ENCODE measurements at places on chromosomes 1 and 21.

GRCh38 chr1:42017259-42017658 lies 98.5 kb upstream of the HIVEP3 start:
- no peak for DNase-seq

GRCh38 chr1:60898987-60899386 lies 183.4 kb upstream of the NFIA start:
- DNase-seq: no peak

GRCh38 chr1:65650682-65651081 lies 142.0 kb upstream of the PDE4B start:
- DNase-seq: no peak

- peak; percentile 59 for DNase-seq
These were observed 6.0 kb downstream of the TNN start for GRCh38 chr1:175073633-175074032.

- peak; percentile 42 for DNase-seq
These were observed 280.3 kb upstream of the FMN2 start for GRCh38 chr1:239811211-239811885.

DNA sequence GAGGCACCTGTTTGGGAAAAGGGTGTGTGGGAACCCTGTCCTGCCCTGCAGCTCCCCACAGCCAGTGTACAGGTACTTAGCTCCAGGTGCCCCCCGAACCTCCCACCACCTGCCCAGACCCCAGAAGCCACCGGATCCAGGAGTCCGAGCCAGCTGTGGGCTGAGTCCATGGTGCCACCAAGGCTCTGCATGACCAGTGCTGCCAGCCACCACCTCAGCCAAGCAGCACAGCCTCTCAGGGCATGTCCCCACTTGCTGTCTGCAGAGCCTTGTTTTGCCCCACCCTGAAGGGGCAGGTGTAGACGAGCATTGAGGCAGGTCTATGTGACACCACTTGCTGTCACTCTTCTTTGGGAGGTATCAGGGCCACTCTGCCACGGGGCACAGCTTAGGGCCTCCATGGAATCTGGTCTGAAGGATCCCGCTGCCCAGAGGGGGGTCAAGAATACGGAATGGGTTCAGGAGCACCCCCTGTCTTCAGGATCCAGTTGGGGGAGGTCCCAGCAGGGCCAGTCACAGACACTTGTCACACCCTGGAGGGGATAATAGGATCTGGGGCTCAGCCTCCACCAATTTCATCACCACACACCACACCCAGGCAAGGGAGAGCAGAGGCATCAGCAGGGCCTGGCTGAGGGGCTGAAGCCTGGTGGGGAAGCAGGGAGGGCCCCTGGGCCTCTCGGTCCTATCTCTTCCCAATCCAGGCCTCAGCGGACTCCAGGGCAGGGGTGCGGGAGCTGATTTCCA lies 27.7 kb downstream of the ARHGEF19 start:
- no peak for DNase-seq

- peak; percentile 23 for DNase-seq
These were observed 70.3 kb upstream of the RGL1 start for GRCh38 chr1:183734543-183735036.

DNA sequence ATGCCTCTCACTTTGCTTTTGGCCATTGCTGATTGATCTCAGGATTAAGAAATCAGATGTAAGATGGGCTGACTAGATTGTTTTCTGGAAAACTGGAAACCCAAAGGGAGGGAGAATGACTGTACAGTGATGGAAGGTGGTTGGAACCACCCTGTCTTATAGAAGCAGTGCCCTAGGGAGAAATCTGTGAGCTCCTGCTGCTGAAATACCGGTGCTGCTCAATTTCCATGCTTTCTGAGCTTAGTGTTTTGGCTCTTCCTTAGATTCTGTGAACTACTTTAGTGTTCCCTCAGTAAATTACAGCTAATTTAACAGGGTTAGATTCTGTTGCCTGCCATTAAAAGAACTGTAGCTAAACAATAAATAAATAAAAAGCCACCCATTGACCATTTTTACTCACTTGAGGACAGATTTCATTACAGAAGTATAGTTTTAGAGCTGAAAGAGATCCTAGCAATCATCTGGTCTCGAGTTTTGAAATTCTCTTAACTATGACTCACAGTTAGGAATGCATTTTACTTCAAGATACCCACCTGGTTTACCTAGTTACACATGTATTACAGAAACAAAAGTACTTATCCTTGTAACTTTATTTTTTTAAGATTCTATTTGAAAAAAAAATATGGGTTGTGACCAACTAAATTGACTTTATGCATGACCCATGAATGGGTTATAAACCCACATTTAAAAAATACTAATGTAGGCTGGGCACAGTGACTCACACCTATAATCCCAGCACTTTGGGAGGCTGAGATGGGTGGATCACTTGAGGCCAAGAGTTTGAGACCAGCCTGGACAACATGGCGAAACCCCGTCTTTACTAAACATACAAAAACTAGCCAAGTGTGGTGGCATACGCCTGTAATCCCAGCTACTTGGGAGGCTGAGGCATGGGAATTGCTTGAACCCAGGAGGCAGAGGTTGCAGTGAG lies 33.2 kb downstream of the CAMSAP2 start:
- no peak for DNase-seq

GRCh38 chr1:101992821-101993575 lies 3.7 kb downstream of the OLFM3 start:
- DNase-seq: no peak

DNA sequence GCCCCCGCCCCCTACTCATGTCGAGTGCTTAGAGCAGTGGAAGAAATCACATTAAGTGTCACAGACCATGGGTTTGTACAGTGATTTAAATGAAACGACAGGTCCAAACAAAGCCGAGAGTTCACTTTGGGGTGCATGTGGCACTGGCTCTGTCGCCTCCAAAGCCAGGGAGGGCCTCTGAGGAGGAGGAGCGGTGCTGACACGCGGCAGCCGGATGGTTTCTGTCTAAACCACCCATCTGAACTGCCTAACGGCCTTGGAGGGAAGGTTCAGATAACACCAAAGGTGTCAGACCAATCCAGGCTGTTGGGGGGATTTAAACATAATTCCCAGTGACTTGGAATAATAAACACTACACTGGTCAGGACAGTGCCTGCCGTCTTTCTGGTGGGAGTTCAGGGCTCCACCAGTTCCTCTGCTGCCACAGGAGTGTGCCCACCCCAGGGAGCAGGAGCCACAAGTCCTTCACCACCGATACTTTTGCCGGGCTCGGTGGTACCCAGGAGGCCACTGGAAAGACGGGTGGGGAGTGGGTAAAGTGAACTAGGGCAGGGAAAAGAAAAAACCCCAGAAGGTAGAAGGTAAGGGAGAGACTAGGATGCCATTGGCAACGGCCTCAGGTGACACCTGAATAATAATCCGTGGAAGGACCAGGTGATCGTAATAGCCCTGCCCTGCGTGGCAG lies 78.2 kb downstream of the SLC66A1 start:
- DNase-seq: no peak

DNA sequence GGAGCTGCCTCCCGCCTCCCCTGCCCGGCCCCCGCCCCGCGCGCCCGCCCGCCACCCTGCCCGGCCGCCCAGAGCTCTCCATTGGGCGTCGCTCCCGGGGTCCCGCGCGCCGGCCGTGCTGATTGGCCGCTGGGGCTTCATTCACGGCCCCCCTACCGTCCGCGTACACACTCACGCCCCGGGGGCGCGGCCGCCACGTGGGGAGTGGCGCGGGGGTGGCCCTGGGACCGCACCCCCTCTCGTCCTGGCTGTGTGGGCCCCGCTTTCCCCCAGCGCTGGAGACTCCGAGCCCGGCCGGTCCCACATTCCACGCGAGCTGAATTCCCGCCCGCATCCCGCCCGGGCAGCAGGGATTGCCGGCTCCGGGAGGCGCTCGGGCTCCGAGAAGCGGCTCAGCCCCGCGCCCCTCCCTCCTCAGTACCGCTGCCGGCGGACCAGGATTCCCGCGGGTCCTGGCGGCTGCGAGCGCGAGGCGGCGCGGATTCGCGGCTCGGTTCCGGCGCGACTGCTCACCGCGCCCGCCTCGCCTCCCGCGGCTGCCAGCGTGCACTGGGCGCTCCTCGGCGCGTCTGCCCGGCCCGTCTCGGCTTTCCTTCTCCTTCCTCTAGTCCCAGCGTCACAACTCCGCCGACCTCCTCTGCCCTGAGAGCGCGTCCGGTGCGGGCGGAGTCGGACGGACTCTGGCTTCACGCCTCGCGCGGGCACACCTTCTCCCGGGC lies 450 bp upstream of the POU3F1 start:
- DNase-seq: peak; percentile 94

- DNase-seq: no peak
These were observed 642.8 kb downstream of the PLA2G4A start for GRCh38 chr1:187471555-187471954.

DNA sequence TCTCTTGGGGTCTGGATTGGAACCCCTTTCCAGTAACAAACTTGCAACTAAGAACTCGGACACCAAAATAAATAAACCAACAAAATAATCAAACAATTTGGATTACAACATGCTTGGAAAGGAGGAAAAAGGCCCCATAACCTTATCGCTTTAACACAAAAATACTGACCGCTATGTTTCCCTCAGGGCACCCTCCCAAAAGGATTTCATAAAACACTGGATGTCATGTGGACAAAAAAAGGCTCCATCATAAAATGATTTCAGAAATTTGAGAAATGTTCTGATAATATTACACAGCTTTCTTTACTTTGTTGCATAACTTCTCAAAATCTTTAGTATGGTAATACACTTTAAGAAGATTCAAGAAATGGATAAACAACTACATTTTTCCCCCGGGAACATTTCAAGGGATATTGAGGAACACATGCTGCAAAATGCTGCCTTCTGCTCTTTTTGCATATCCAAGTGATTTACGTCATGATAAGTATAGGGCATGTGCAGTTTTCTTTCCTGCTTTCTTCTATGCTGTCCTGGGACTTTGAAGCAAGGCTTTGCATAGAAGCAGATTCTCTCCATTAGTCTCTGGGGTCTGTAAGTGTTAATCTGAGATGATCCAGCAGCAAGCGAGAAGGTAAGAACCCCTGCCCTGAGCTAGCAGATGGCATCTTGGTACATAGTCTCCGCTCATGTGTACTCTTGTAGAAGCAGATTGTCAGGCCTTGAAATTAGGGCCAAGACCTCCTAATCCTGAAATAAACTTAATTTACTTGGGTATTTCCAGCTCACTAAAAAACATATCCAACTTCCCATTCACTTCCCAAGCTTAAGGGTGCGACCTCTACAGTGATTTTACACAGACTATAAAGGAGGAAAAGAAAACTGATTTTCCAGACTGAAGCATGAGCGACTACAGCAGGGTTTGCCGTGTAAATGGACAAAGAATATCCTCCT lies 85.5 kb upstream of the KIAA0040 start:
- DNase-seq: no peak

DNA sequence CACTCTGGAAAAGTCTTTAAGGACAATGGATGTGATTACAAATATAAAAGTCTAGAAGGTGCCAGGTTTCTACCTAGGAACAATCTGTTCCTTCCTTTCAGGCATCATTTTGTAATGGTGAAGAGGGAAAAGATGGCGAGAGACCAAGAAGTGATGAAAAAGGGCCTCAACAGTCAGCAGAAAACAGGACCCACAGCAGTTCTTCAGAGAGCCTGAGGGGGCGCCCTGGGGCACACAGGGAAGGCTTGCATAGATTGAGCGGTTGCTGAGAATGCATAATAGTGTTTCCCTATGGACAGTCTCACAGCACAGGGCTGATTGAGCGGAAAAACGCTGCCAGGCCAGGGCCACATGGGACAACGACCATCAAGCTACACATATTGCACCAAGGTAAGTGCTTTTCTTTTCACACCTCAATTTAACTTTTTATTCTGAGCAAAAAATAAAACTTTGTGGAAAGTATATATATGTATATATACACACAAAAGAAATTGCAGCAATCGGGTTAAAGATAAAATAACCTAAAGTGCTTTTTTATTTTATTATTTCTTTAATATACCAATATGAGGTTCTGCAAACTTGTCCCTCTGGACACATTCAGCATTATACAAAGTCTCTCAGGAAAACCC lies 3.1 kb upstream of the YRDC start:
- DNase-seq: peak; percentile 76

DNA sequence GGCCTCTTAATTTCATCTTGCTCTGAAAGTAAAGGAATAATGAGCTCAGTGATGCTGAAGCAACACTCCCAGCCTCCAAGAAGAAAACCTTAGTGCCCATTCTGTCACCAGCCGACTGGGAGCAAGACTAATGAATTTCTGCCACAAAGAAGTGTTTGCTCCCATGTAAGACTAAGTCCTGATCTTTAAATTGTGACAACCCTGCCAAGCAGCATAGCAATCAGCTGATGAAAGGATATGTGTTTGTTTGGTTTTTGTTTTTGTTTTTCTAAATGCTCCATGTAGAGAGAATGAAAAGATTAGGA lies 113.7 kb upstream of the PALMD start:
- DNase-seq: no peak

DNA sequence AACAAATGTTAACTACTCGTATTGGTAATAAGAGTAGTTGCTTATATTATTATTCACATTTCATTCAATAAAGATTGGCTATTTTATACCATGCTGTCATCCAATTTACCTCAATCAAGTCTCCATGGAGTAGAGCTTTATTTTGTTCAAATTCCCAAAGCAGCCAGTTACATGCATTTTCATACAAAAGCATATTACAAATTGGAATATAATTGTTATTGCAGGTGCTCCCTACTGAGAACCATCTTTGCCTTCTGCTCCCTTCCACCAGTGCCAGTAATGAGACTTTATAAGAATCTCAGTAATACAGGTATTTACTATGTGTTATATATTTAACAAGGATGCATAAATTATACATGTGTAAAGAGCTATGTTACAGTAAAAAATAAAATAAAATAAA lies 54.2 kb downstream of the FOXJ3 start:
- no peak for DNase-seq

- no peak for DNase-seq
These were observed 38.7 kb upstream of the COL24A1 start for GRCh38 chr1:86195281-86195680.

- no peak for DNase-seq
These were observed 232.6 kb downstream of the PCP4 start for GRCh38 chr21:40099809-40100208.

DNA sequence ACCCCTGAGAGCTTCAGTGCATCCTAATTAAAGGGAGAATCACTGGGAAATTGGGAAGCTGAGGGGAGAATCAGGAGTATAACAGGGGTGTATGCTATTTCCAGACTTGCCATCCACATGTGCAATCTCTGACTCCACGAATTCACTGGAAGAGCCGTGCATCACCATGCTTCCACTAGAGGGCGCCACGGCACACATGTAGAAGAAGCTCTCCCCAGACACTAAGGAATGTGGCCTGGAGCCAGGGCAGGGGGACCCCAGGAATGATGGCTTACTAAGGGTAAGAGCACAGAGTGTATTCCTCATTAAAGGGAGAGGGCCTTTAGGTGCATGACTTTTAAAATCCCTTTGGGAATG lies 81.5 kb downstream of the ABCA4 start:
- DNase-seq: peak; percentile 84

GRCh38 chr1:10834770-10835412 lies 38.4 kb upstream of the CASZ1 start:
- DNase-seq: no peak

DNA sequence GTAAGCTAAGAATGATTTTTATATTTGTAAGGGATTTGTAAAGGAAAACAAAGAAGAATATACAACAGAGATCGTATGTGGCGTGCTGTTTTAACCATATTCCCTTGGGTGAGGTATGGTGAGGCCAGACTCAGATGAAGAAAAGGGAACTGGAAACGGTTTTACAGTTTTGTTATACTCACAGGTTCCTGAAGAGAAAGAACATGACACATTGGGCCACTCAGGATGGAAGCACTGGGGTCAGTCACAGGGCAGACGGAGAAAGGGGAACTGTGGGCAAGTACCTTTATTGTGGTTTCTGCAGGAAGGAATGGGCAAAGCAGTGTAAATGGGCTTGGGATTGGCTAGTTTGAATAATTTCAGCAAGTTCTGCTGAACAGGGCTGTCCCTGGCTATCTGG lies 177.4 kb downstream of the LBR start:
- no peak for DNase-seq

GRCh38 chr1:41580021-41580420 lies 95.5 kb upstream of the EDN2 start:
- DNase-seq: no peak
